ENCODE measurements at places on chromosomes 7 and 10.
A peak's percentile ranks its signal among the peaks of the same experiment; 100 is the strongest.

DNA sequence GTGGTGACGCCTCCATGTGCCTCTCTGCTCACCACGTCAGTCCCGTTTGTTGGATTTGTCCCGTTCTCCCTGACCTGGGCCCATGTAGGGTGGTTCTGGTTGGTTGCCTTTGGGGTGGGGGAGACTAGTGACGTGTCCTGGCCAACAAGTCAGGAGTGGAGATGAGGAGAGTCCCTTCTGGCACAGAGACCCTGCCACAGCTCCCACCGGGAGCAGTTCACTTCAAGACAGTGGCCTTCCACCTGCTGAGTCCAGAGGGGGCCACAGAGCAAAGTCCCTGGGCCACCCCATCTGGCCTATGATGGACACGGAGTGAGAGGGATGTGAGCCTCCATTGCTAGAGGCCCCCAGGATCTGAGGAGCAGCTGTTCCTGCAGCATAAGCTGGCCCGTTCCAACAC is 405.6 kb downstream of the TCERG1L start:
- no peak for DNase-seq

GRCh38 chr7:96040250-96040772 is 268.0 kb downstream of the DYNC1I1 start:
- no peak for DNase-seq

DNA sequence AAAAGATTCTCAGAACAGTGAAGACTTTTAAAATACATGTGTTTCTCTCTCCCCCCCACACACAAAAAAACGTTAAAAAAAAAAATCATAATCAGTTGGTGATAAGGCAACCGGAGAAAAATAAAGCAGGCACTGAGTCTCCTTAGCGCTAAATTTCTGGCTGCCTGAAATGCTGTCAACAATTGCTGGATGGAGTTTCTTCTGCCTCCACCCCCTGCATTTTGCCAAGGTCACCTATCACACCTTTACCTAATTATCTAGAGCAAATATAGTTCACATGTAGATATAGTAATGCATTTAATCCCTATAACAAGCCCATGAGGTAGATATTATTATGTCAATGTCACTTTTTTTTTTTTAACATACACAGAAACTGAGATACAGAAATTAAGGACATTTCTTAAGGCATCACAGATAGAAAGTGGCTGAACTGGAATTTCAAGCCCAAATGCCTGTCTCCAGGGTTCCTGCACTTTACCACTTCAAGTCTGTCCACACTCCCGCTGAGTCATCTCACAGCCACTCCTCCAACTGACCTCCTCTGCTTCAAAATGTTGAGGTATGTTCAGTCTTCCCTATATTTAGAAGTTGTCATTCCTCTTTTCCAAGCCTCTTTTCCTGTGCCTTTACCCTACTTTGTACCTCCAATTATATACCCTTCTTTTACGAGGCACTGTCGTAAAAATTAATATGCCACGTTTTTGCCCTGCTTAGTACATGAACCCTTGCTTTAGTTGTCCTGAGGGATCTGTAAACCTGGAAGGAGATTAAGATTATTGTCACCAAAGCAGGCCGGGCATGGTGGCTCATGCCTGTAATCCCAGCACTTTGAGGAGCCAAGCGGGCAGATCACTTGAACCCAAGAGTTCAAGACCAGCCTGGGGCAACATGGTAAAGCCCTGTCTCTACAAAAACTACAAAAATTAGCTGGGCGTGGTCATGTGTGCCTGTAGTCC is 72.8 kb upstream of the MPP7 start:
- DNase-seq, result no peak

GRCh38 chr7:30247541-30248401 is 36.6 kb upstream of the ZNRF2 start:
- peak; percentile 54 for DNase-seq

- no peak for DNase-seq
Measured at GRCh38 chr7:43591558-43592180, 8.8 kb downstream of the STK17A start.

- no peak for DNase-seq
Measured at GRCh38 chr7:93779115-93779514, 111.4 kb downstream of the TFPI2 start.

DNA sequence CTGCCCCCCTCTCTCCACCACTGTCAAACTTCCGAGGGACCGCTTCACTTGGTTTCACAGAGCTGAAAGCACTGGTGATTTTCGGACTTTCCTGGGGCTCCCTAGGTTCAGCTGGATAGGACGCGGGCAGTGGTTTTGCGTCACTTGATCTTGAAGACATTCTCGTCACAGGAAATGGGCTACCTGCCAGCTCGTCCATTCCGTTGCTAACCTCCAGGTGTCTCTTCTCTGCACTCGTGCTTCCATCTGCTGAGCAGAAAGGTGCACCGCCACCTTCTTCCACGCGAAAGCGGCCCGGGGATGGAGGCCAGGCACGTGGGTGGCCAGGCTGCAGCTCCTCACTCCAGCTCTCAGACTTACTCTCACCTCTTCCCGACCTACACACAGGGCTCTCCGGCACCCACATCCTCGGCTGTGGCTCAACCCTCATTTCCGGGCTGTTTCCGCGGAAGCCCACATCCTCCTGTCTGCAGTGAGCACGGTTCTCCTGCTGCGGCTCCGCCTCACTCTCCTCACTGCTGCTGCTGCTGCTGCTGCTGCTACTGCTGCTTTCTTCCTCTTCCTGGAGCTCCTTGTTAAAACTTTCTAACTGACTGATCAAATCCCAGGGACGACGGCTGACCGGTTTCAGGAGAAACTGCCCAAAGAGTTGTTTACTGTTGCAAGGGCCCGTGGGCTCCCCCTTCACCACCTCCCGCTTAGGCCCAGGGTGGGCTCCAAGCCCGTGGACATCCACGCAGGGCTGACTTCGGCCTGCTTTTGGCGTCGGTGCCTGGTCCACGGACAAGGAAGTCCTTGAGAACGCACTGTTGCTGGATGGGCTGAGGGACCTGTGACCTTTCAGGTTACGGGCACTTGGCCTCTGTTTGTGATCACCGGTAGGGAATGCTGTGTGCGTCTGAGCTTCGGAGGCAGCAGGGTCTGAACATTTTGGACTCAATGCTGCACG is 32.1 kb downstream of the JCAD start:
- no peak for DNase-seq

- peak; percentile 84 for DNase-seq
Measured at GRCh38 chr10:22341190-22341925, 3.9 kb upstream of the SPAG6 start.

DNA sequence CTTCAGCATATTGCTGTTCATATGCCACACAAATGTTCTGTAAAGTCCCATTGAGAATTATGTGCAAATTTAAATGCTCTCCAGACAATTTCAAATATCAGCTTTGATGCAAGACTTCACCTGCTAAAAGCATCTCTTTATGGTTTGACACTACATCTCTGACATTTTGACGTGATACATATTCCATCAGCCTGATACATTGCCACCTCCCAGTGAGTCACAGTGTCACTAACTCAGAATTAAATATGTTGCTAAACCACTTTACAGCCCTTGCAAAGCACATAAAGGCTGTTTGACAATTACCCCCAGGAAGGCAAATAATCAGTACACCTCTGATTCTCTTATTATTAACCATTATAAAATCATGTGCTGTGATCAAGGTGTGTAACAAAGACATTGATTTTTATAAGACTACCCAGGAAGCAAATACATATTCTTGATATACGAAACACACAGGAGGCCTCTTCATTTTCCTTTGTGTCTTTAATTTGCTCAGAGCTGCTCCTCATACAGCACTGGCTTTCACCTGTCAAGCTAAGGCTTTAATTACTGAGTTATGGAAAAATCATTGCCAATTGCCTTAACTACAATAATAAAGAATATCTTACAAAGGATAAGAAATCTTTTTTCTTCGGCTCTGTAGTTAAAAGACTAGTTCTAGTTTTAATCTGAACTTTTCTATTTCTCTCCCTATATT is 547.5 kb upstream of the C7orf33 start:
- no peak for DNase-seq

GRCh38 chr7:26198133-26198780 is 2.3 kb downstream of the HNRNPA2B1 start:
- DNase-seq, result no peak

GRCh38 chr10:97914837-97915211 is 65.2 kb downstream of the GOLGA7B start:
- peak; percentile 89 for DNase-seq

DNA sequence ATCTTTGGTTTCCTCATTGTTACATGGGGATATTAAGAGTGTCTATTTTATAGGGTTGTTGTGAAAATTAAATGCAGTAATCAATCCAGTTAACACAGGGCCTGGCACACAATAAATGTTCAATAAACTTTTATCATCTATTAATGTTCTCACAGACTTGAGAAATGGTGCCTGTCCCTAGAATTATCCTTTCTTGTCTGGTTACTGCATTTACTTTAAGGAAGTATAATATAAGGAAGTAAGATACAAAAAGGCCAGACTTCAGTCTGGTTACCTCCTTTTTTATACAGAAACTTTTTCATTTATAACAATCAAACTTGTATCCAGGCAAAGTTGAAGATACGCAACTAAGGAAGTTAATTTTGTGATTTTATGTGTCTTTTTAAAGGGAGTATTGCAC is 117.0 kb downstream of the LHFPL3 start:
- no peak for DNase-seq

GRCh38 chr10:102334101-102334500 is 61.4 kb upstream of the NFKB2 start:
- no peak for DNase-seq

GRCh38 chr10:7315906-7316305 is 94.9 kb downstream of the SFMBT2 start:
- DNase-seq, result no peak

DNA sequence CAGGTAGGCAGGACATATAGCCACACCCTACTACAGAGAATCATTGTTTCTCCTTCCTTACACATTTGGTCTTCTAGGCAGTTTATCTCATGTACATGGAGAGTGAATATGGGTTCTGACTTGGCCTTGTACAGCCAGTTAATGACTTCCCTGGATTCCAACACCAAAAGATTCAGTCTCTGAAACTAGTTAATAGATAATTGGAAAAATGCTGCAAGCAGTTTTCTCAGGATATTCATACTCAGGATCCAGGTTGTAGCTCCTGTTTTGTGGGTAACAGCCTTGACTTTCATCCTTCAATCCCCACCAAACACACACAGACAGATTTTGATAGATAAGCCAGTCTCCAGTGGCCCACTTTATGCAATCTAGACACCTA is 690.2 kb downstream of the NRG3 start:
- DNase-seq, result no peak

- DNase-seq, result no peak
Measured at GRCh38 chr10:48606530-48607355, 1.9 kb upstream of the ARHGAP22 start.
